Activated naive CD4-positive, alpha-beta T cell treated with Interleukin-2 at 50 U/mL for 16 hours (primary cell): ENCODE measurements at places on chromosomes 5 and 9.

DNA sequence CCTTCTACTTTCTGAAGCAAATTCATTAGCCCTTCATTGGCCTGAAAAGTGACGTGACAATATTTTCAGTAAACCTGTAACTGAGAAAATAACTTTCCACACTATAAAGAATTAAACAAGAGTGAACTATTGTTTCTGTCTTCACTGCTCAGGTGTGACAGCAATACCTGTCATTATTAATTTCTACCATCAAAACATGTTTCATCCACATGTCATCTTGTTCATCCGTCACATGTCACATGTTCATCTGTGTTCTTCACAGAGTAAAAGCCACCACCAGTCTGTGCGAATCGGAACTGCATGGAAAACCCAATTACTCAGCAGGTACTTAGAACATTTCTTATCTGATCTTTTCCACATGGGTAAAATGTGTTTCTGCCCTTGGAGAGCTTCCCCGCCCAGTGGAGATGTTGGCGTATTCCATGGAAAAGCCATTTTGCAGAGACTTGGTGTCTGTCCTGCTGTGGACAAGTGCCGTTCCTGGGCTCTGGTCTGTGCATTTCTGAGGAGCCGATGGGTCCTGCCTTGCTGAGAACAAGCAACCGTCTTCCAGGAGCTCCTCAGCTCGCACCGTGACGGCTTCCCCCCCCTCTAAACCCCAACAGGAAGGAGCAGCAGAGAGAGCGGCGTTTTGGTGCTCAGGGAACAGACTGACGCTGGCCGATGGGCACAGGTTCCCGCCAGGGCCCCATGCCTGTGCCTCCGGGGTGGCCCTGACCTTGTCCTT, 10.6 kb upstream of the EXOC3 start:
- no peak for DNase-seq

- no peak for DNase-seq
Measured at GRCh38 chr5:20229303-20230005, 241.5 kb upstream of the CDH18 start.

- DNase-seq = no peak
Measured at GRCh38 chr5:128093368-128093767, 9.8 kb downstream of the SLC12A2 start.

GRCh38 chr5:159206818-159207217, 2.5 kb downstream of the RNF145 start:
- DNase-seq = no peak

DNA sequence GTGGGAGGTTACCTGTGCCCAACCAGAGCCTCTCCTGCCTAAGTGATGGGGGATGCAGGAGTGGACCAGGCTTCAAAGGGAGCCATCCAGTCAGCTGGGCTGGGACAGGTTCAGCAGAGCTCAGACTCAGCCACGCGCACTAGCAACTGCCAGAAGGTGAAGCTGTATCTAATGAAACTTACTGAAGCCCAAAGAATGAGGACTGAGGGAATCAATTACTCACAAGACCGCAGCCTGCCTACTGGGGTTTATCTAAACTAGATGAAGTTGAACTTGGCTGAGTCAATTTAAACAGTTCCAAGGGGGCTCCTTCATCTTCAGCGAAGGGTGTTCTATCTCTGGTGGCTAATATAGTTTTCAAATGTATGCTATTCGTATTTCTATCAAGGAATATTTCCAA, 11.4 kb downstream of the HAND1 start:
- DNase-seq = no peak

- DNase-seq = no peak
Measured at GRCh38 chr5:75366787-75367186, 29.8 kb downstream of the HMGCR start.

GRCh38 chr5:180592176-180592575, 877 bp upstream of the SCGB3A1 start:
- no peak for DNase-seq

DNA sequence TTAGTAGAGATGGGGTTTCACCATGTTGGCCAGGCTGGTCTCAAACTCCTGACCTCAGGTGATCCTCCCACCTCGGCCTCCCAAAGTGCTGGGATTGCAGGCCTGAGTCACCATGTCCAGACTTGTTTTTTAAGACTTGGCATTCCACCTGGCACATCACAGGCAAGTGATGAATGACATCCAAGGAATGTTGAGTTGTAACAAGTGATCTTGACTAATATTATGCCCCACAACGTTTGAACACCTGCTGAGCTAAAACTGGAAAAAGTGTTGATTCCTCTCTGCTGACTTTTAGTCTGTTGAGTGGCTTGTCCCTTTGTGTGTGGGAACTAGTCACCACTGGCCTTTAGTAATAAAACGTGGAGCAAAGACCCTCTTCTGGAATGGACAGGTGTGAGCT, 54.6 kb downstream of the SUB1 start:
- no peak for DNase-seq

- DNase-seq = no peak
Measured at GRCh38 chr9:134175808-134176598, 11.6 kb upstream of the RNU6ATAC start.

DNA sequence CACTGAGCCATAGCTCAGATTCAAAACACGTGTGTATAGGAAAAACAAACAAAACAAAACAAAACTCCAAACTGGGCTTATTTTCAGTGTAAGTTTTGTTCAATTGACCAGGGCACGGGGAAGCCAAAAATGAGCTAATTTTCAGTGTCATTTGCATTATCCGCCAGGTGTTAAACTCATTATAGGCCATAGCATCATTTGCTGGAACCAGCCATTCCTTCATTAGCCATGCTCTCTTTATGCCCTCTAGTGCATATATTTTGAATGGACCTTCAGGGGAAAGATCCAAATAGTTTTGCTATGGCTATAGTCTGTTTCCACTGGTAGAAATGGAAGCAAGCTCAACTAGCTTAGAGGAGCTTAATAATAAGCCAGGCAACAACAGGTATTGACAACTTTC, 1205.2 kb upstream of the DMAC1 start:
- no peak for DNase-seq

DNA sequence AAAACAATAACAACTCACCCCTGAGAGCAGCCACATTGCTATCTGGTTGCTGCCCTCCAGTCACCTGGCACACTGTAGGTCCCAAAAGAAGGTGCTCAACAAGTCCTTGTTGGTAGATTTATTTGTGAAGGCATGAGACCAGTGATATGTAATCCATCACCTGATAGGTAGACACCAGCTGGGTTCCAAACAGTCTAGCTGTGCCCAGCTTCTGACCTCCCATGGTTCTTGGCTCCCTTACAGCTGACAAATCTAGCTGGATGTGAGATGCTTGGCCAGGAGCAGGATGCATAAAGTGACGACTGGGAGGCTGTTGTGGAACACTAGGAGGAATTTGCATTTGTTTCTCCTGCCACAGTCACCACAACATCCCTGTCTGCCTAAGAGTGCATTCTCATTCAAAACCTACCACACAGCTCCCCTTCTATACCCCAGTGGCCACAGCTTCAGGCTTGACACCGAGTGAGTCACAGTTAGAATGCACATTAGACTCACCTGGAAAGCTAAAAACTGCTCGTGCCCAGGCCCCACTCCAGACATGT, 7.8 kb upstream of the VLDLR start:
- no peak for DNase-seq

GRCh38 chr9:69295872-69296552, 29.0 kb upstream of the ENTREP1 start:
- DNase-seq = no peak

DNA sequence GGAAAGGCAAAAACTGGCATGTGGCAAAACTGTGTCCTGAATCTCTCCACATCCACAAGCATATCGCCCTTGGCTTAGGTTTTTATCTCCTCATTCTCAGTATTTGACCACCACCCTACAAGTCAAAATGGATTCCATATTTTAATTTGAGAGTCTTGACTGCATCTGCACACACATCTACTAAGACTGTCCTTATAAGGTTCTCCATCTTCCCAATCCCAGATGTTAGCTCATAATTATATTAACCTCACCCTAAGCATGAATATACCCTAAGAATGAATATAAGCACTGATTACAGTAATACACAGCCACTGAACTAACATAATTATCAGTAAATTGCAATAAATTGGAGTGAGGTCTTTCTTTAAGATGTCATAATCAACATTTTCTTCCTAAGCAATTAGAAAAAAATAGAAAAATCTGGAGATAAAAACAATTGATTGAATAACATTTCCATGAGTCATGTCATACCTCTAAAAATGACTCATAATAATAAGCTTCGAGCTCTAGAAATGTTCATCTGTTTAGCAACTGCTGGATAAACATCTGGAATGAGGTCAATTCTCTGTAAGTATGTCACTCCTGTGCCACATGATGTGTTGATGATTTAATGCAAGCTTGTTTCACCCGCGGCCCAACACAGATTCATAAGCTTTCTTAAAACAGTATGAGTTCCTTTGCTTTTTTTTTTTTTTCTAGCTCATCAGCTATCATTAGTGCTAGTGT, 39.9 kb upstream of the PAM start:
- DNase-seq = no peak

DNA sequence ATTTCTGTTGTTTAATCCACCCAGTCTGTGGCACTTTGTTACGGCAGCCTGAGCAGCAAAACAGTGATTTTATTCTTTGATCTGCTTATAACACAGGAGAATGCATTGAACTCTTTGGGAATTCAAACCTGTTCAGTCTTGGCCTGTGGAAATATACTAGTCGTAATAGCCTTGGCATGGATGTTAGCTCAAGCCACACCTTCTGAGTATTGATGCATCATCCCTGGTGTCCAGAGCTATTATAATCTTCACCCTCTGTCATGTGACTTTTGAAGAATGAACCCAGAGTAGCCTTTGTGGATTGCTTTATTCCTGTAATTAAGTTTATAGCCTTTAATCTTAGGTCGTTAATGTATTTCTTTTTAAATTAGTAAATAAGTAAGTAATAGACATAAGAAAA, 50.8 kb upstream of the TEX48 start:
- no peak for DNase-seq

DNA sequence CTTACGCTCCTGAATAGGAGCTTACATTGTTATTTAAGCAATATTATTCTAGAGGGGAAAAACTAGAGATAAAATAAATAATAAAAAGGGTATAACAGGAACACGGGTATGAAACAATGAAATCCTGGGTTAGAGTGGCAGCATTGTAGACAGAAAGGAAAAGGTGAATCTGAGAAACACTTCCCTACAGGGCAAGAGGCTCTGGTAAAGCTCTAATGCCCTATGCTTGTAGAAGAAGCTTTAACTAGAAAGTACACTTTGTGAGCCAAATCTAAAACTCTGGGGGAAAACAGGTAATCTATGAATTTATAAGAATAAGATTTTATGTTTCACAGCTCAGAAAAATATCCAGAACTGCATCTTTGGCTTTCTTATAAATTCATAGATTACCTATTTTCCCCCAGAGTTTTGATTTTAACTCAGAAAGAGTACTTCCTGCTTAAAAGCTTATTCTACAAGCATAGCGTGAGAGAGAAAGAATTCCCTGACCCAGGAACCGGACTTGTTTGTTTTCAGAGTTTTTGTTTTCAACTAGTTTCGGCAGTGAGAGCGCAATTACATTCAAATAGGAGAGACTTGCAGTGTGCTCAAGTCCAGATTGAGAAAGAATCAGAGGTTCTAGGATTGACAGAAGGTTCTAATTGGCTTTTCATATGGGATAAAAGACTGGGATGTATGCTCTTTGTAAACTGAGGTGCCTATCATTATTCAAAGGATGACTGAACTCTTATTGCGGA, 651.0 kb upstream of the RORB start:
- no peak for DNase-seq

GRCh38 chr5:89457411-89458331, 574.7 kb upstream of the MEF2C start:
- DNase-seq = no peak

- no peak for DNase-seq
Measured at GRCh38 chr5:9324348-9325077, 221.4 kb downstream of the SEMA5A start.

GRCh38 chr9:113963017-113963620, 87.0 kb downstream of the ZNF618 start:
- DNase-seq = no peak

- no peak for DNase-seq
Measured at GRCh38 chr9:113963696-113964494, 87.8 kb downstream of the ZNF618 start.

DNA sequence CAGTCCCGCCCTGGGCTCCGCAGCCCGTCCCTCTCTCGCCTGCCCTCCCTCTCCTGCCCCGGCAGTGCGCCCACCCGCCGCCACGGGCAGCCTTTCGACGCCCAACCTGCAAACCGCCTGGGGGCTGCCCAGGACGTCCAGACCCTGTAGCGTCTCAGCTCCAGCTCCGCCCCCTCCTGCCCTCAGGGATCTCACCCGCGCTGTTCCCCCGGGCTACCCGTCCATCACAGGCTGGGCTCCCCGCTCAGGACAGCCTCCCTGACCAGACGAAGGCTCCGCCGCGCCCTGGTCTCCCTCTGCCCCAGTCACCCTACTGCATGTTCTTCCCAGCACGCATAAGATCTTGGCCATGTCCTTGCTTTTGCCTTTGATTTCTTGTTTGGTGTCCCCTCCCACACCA, 1.4 kb downstream of the RASGEF1C start:
- no peak for DNase-seq

GRCh38 chr5:107474716-107475489, 195.8 kb downstream of the EFNA5 start:
- DNase-seq = no peak

DNA sequence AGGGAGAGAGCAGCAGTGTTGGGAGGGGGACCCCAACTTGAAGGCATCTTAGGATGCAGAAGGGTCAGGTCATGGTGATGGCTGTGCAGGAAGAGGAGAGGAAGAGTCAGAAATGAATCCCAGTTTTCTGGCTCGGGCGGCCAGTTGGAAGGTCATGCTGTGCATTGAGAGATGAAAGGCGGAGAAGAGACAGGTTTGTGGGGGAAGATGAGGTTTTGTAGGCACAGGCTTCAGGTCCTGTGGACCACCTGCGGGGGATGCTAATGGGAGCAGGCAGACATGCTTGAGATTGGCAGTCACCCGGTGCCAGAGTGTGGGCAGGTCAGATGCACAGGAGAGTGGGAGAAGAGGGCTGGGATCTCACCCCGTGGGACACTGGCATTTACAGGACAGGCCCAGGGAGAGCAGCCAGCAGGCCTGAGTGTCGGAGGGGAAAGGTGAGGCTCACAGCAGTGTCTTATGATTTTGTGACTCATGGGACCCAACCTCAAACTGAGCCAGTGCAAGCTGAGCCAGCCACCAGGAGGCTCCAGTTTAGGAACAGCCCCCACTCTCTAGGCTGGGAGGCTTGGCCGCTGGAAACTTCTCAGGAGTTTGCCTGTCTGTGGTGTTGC, 17.5 kb downstream of the STXBP1 start:
- no peak for DNase-seq

- peak; percentile 44 for DNase-seq
Measured at GRCh38 chr5:176529741-176530141, 7.5 kb downstream of the RNF44 start.

DNA sequence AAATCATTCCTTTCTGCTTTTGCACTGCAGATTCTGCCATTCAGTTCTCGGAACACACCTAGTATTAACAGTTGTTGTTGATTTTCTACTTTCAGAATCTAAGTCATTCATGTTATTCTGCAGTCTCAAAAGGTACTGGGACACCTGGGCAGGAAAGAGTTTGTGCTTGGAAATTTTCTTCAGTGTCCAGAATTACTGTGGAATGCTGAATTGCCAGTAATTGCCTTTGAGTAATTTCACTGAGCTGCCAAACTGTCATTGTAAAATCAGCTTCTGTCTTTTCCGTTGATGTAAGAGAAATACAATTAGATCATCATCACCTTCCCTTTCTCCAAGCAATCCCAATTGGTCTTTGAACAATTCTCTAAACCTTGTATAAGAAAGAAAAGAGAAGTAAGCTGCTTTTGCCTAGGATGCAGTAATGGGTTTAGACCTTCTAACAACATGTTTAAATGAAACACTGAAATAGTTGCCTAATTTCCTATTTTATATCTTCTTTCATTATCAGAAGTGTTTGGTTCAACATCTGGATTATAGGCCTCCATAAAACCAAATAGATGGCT, 75.7 kb upstream of the TGFBR1 start:
- no peak for DNase-seq

- DNase-seq = no peak
Measured at GRCh38 chr9:3646226-3646625, 120.4 kb upstream of the RFX3 start.
